ENCODE measurements at places on chromosomes 3 and 15.

DNA sequence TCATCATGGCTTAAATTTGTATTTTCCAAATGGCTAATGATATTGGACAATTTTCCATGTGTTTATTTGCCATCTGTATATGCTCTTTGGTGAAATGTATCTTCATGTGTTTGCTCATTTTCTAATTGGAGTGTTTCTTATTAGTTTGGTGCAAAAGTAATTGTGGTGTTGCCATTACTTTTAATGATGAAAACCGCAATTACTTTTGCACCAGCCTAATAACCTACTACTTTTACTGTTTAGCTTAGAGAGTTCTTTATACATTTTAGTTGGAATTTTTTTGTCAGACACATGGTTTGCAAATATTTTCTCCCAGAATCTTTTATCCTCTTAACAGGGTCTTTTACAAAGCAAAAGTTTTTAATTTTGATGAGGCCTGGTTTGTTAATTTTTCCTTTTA, 141.0 kb upstream of the AGTR1 start:
- no peak for DNase-seq

GRCh38 chr3:173253471-173253870, 112.4 kb upstream of the SPATA16 start:
- DNase-seq, result no peak

GRCh38 chr3:167565489-167565888, 88.3 kb downstream of the WDR49 start:
- DNase-seq, result no peak

DNA sequence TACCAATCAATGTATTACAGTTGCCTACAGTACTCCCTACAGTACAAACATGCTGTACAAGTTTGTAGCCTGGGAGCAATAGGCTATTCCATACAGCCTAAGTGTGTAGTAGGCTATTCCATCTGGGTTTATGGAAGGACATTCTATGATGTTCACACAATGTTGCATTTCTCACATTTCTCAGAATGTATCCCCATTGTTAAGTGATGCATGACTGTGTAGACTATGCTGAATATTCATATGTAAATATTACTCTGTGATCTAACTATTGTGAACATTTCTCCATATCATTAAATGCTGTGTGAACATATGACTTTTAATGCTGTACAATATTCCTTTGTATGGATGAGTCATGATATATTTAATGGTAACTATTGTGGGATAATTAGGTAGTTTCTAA, 139.2 kb upstream of the ADAMTS9 start:
- no peak for DNase-seq

DNA sequence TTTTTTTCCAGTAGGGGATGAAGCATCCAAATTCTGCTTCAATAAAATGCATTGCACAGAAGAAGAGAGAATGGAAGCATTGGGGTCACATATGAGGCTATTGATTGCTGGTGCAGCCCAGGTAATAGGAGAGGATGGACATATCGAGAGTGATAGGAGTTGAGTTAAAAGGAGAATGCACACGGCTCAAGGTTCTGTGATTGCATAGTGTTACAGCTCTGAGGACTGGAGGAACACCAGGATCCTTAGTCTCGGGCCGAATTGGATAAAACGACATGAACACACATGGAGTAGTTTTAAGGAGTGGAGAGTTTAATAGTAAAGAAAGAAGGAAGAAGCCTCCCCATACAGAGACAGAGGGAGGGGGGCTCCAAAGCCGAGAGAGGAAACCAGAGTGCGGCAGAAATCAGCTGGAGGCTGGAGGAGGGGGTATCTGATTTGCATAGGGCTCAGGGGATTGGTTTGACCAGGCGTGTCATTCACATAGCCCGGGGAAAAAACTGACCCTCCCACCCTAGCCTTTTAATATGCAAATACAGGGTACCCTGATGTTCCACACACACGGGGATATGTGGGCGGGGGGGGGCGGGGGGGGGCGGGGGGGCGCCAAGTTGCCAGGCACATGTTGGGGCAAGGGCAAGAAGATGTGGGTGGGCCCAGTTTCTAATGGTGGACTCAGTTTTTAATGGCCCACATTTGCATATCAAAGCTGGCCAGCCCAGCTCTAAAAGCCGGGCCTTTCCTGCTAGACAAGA, 156.9 kb downstream of the AGBL1 start:
- peak; percentile 77 for DNase-seq

DNA sequence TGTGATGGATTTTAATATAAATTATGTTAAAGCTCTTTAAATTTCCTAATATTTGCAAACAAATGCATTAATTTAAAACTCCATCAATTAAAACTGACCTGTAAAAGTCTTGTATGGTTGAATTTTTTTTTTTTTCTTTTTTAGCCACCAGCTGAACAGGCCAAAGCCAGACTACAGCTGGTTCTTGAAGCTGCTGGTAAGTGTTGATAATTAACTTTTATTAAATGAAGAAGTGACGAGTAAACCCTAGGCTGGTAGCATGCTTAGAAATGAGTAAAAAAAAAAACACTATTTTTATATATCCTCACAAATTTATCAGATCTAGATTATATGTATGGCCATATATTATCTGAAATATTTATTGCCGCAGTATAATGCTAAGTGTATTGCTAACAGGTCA, 216.3 kb upstream of the MLF1 start:
- no peak for DNase-seq

- peak; percentile 67 for DNase-seq
These were observed 342.7 kb downstream of the PTPRG start for GRCh38 chr3:61903931-61904657.

DNA sequence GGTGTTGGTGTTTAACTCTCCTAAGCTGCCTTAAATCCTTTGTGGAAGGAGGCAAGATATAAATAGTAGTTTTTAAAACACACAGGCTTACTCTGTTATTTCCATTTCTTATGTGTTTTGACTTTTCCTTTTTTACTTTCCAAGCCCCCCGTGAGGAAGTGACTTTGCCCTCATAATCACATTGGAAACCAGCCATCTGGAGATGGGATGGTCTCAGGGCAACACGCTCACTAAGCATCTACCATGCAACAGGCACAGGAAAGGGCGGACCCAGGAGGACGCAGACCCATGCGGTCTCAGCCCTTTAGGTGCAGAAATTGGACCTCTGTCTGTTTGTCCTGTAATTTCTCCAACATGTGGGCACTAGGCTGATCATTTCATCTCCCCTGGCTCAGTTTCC, 115.7 kb downstream of the PDZRN3 start:
- DNase-seq, result no peak
